HFFc6 (cell line): ENCODE measurements at places on chromosomes 7 and 10. TPM values are rescaled to one million over a fixed set of nuclear protein-coding genes. Genes with fewer than 3 reads are reported as not detected.

DNA sequence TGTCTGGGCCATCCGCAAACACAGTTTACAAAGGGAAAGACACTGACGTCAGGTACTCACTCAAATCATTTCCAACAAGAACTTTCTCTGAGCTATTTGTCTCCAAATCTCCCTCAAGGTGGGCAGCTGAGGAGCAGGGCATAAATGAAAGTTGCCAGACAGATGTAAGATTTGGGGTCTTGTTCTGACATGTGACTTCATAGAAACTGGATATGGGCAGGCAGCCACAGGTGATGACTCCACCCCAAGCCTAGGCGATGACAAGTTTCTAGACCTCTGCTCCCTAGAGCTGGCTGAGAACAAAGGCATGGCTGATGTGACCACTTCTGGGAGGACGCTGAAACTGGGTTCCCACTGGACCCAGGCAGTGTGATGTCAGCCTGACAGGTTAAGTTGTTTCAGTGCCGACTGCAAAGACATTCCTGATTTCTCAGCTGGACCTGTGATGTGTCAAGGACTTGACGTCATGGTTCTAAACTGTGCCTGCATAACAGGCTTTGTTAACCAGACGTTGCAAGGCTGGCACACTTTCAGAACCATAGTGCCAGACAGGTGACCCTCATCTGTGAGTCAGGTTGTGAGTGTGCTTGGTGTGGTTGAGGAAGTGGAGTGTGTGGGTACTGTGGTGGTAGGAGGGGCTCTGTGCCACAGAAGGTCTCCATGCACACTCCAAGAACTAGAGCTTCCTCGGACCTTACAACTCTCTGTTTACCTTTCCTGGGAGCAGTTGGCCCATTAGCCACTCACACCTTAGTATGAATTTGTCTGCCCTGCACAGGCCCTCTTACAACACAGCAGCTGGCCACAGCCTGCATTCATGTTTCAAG is 39.9 kb upstream of the EBF3 start:
- no peak for DNase-seq
- no peak overlapping the region for H3K27ac ChIP-seq
- H3K4me3 ChIP-seq = no peak overlapping the region

The DLG5 gene
- 48.8 to 49.2 TPM (median 49.1 TPM) in 3 replicates for total RNA-seq

- DNase-seq = no peak
- H3K36me3 ChIP-seq = peaks cover 42% of the 10 kb centered on the region
These were observed 63.8 kb downstream of the TASOR2 start for GRCh38 chr10:5748394-5748803.

GRCh38 chr10:105964009-105964408 is 1200.5 kb downstream of the SORCS1 start:
- peaks cover 2% of the 10 kb centered on the region; the same call in 1 of the 2 replicates for H3K27me3 ChIP-seq
- no peaks in the 10 kb centered on the region for H3K4me1 ChIP-seq
- no peak overlapping the region for H3K4me3 ChIP-seq
- no peak for DNase-seq
- H3K27ac ChIP-seq = no peak overlapping the region

The AS3MT gene
- 2.4 to 2.7 TPM (median 2.7 TPM) in 3 replicates for total RNA-seq

DNA sequence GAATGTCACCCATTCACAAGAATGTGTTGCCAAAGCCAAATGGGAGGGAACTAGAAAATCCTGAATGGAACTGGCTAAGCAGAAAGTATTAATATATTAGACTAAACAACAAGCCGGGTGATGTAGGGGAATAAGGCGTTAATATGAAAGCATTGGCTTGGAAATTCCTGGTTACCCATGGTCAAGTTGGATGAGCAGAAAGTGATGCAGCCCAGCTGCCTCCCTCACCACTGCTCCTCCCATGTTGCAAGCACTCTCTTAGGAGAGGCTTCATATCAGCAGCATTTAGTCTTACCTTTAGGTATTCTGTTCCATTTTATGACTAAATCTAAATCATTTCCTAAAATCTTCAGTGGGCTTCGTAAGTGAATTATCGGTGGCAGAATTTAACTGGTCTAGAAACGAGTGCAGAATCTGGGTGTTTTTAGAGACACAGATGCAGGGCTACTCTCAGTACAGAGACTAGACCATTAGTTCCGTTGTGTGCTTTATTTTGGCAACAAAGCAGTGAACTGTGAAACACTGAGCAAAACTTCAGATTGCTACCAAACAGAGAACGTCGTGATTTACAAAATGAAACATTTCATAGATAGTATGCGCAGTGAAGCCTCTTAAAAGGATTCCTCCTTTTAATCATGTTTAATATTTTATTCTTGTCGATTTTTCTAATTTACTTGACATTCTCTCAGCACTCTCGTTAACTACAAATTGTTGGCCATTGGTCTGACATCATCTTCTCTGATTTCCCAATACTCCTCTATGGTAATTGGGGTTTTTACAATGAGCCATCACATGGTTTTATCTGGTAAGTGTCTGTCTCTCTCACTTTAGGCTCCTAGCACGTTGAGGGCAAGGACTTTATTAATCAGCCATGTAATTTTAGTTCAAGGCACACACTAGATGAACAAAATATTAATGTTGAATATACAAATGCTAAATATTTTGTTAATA is 22.0 kb upstream of the HGF start:
- peaks cover 12% of the 10 kb centered on the region for H3K4me1 ChIP-seq
- H3K36me3 ChIP-seq = no peaks in the 10 kb centered on the region
- H3K4me3 ChIP-seq = no peak overlapping the region
- no peak overlapping the region for H3K27ac ChIP-seq

GRCh38 chr7:341841-342638 is 52.1 kb downstream of the FOXL3 start:
- peaks cover 19% of the 10 kb centered on the region for H3K27me3 ChIP-seq
- DNase-seq = no peak
- H3K36me3 ChIP-seq = no peaks in the 10 kb centered on the region

DNA sequence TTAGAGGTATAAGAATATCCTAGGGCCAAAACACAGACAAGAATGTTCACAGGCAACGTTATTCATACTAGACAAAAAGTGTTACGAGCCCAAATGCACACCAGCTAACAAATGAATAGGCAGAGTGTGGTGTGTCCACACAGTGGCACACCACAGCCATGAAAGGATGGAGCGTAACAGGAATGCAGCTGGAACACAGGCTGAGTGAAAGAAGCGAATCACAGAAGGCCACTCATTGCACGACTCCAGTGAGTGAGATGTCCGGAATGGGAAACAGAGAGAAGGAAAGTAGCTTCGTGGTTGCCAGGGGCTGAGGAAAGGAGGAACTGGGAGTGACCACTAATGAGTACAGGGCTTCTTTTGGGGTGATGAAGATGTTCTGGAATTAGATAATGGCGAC is 198.8 kb downstream of the TNS3 start:
- H3K36me3 ChIP-seq = peaks cover 21% of the 10 kb centered on the region
- peak; percentile 60 for DNase-seq
- peak overlapping the region; percentile 61 for H3K4me3 ChIP-seq

- H3K4me3 ChIP-seq = no peak overlapping the region
- no peak for DNase-seq
- peaks cover 4% of the 10 kb centered on the region for H3K27me3 ChIP-seq
- peaks cover 16% of the 10 kb centered on the region for H3K36me3 ChIP-seq
These were observed 8.7 kb downstream of the TNRC18 start for GRCh38 chr7:5414916-5415315.

- DNase-seq = no peak
- no peak overlapping the region for H3K4me3 ChIP-seq
- H3K4me1 ChIP-seq = no peaks in the 10 kb centered on the region
- no peak overlapping the region for H3K27ac ChIP-seq
These were observed 32.7 kb downstream of the ABCB5 start for GRCh38 chr7:20647908-20648776.

- no peak overlapping the region for H3K27ac ChIP-seq
- peak overlapping the region; percentile 80 for H3K4me3 ChIP-seq
- no peak for DNase-seq
- no peaks in the 10 kb centered on the region for H3K36me3 ChIP-seq
These were observed 1.8 kb upstream of the PFKFB3 start for GRCh38 chr10:6200734-6201515.

The ENTPD1 gene
- not detected in 3 replicates for total RNA-seq

GRCh38 chr10:1006573-1006972 is 18.3 kb downstream of the GTPBP4 start:
- peaks cover 62% of the 10 kb centered on the region for H3K36me3 ChIP-seq
- DNase-seq = no peak
- H3K27ac ChIP-seq = no peak overlapping the region
- H3K4me3 ChIP-seq = no peak overlapping the region
- H3K27me3 ChIP-seq = peaks cover 2% of the 10 kb centered on the region
- H3K4me1 ChIP-seq = no peaks in the 10 kb centered on the region; the same call in 1 of the 2 replicates

DNA sequence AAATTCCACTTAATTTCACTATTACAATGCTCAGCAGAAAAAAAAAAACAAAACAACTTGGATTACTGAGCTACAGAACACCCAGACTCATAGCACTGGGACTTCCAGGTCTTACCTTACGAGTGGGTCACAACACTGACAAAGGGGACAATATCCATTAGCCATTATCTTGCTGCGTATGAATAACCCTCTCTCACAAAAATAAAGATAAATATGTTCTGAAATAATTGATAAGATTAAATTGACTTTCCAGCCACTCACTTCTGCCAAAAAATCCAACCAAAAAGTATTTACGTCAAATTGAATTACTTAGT is 128.7 kb downstream of the PKD1L1 start:
- DNase-seq = no peak
- H3K4me1 ChIP-seq = peaks cover 36% of the 10 kb centered on the region
- no peak overlapping the region for H3K27ac ChIP-seq
- H3K36me3 ChIP-seq = no peaks in the 10 kb centered on the region
